Breast epithelium (tissue), 4 donors: ENCODE measurements at places on chromosomes 6 and 20.

- no peak for DNase-seq
- H3K27ac ChIP-seq = no peak overlapping the region
- H3K4me3 ChIP-seq = no peak overlapping the region
Observed at GRCh38 chr6:151103266-151103665, 136.5 kb upstream of the AKAP12 start.

GRCh38 chr6:106783640-106784566, 154.5 kb downstream of the QRSL1 start:
- no peaks in the 10 kb centered on the region for H3K27me3 ChIP-seq
- no peaks in the 10 kb centered on the region for H3K4me1 ChIP-seq

GRCh38 chr6:46269447-46270229, 98.9 kb upstream of the ENPP5 start:
- no peak for DNase-seq
- H3K27me3 ChIP-seq = no peaks in the 10 kb centered on the region
- H3K36me3 ChIP-seq = no peaks in the 10 kb centered on the region
- no peak overlapping the region for H3K4me3 ChIP-seq
- H3K4me1 ChIP-seq = no peaks in the 10 kb centered on the region
- H3K27ac ChIP-seq = no peak overlapping the region

DNA sequence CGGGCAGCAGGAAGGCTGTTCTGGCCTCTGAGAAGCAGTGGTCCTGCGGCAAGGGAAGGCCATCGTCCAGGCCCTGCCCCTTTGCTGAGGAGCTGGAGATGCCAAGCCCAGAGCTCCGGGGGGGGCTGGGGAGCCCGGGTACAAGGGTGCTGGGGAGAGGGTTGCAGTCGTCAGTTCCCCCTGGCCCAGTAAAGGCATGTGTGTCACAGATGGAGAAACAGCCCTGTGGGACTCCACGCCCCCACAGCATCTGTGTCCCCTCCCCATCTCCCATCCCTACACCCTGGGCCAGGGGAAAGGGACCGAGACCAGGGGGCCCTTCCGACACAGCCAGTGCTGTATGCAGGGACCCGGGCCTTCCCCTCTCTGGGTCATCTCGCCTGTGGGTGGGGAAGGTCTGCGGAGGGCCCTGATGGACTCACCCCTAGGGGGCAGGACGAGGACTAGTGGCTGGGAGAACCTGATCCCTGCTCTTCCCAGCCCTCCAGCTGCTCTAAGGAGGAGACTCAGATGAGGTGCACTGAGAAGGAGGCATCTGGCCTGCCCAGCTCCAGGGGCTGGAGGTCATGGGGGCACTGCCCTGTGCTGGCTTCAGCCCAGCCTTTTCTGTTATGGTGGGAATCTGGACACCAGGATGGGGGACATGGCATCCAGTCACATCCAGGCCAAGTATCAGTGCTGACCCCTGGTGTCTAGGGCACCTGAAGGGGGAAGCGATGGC, 609 bp downstream of the MYL9 start:
- H3K27me3 ChIP-seq = no peaks in the 10 kb centered on the region
- no peaks in the 10 kb centered on the region for H3K36me3 ChIP-seq
- DNase-seq = no peak
- peaks cover 7% of the 10 kb centered on the region for H3K4me1 ChIP-seq

GRCh38 chr6:9439621-9440330, 975.1 kb downstream of the TFAP2A start:
- no peaks in the 10 kb centered on the region for H3K27me3 ChIP-seq
- DNase-seq = no peak
- no peaks in the 10 kb centered on the region for H3K36me3 ChIP-seq
- no peak overlapping the region for H3K4me3 ChIP-seq

DNA sequence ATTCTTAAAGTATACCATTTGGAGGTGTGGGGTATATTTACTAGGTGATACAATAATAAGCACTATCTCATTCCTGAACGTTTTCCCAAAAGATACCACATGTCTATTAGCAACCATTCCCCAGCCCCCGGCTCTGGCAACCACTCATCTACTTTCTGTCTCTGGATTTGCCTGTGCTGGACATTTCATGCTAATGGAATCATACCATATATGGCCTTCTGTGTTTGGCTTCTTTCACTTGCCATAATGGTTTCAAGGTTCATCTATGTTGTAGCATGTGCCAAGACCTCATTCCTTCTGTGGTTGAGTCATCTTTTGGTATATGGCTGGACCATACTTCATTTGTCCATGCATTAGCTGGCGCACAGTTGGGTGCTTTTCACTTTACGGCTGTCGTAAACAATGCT, 39.7 kb downstream of the BCAS4 start:
- no peaks in the 10 kb centered on the region for H3K36me3 ChIP-seq
- H3K4me1 ChIP-seq = no peaks in the 10 kb centered on the region
- DNase-seq = no peak
- H3K27ac ChIP-seq = no peak overlapping the region
- no peaks in the 10 kb centered on the region for H3K27me3 ChIP-seq
- H3K4me3 ChIP-seq = no peak overlapping the region
